Frontal cortex (tissue), 4 donors: ENCODE measurements at places on chromosomes 11 and 22.

DNA sequence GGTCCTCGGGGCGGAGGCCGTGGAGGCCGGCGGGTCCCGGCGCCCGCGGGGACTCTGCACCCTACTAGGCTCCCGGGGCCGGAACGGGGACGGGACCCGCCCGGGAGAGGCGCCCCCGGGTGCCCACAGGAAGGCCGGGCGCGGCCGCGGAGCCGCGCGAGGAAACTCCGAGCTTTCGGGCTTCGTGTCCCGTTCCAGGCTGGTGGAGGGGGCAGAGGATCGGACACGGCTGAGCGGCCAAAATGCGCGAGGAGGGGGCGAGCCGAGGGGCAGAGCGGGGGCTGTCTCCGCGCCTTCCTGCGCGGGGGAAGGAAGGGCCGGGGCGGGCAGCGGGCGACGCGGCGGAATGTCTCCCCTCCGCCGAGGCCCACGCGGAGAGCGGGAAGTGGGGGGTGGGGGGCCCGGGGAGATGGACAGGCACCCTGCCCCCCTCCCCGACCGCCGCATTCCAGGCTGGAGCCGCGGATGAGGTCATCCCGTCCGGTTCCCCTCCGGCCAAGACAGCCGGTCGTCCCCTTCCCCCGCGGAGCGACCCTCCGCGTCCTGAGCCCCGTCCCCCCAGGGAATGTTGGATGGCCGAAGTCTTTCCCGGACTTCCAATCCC is 430 bp downstream of the CDC42EP1 start:
- DNase-seq, result no peak

- no peak for DNase-seq
Measured at GRCh38 chr11:99565333-99565732, 544.6 kb downstream of the CNTN5 start.

- no peak for DNase-seq
Measured at GRCh38 chr11:2320568-2321310, 18.9 kb downstream of the TSPAN32 start.

GRCh38 chr11:77142091-77142975 is 14.3 kb downstream of the MYO7A start:
- DNase-seq, result no peak

DNA sequence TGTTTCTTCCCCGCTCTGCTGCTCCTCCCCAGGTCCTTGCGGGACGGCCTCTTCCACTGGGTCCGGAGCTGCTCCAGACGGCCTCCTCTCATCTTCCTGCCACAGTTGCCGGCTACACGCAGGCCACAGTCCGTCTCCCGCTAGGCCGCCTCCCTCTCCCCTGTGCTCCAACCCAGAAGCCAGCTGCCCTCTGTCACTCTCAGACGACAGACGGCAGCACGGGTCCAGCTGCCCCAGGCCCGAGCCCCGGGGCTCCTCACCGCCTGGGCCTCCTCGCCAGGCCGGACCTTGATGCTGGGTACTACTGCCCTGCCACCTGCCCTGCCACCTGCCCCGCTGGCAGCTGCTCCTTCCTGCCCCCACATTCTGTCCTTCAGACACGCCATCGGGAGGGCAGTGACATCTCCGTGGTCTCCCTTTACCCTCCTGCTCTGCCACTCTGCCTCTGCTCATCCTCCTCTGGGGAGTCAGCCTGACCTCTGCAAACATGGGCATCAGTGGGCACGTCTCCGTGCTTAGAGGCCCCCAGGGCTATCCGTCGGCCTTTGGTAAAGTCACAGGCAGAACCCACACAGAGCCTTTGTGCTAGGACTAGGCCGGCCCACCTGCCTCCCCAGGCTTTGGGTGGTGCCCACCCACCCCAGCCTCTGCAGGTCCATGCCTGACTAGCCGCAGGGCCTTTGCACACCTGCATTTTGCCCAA is 43.1 kb upstream of the TH start:
- no peak for DNase-seq

- no peak for DNase-seq
Measured at GRCh38 chr11:73194593-73194992, 23.5 kb upstream of the P2RY2 start.

- DNase-seq, result no peak
Measured at GRCh38 chr11:77449060-77449521, 24.8 kb downstream of the PAK1 start.

DNA sequence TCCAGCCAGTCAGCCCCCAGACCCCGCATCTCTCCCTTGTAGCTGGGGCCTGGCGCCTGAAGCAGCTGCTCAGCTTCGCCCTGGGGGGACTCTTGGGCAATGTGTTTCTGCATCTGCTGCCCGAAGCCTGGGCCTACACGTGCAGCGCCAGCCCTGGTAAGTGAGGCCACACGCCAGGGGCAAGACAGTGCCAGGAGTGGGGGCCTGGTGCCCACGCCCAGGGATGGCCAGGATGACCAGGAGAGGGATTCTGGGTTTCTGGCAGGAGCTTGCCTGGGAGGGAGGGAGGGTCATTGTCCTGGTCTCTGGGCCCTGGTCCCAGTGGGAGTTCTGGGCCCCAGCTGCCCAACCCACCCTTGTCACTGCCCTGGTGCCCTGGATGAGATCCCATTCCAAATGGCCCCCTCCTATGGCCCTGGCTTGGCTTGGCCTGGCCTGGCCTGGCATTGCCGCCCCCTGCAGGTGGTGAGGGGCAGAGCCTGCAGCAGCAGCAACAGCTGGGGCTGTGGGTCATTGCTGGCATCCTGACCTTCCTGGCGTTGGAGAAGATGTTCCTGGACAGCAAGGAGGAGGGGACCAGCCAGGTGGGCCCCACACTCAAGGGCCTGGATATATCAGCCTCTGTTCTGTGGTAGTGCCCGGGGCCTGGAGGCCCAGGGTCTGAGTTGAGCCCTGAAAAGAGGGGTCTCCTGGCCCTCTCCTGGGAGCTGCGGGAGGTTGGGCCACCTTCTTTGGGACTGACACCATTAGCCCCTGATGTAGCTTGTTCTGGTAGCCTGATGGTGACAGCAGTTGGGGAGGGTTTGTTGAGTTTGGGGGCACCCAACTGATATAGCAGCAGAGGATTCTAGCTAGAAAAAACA is 3.7 kb downstream of the SLC39A13 start:
- DNase-seq, result no peak

GRCh38 chr11:68338051-68338780 is 25.8 kb downstream of the LRP5 start:
- no peak for DNase-seq

GRCh38 chr11:57269571-57270021 is 32.5 kb upstream of the APLNR start:
- DNase-seq, result no peak

- no peak for DNase-seq
Measured at GRCh38 chr11:115710426-115710825, 206.2 kb upstream of the CADM1 start.

DNA sequence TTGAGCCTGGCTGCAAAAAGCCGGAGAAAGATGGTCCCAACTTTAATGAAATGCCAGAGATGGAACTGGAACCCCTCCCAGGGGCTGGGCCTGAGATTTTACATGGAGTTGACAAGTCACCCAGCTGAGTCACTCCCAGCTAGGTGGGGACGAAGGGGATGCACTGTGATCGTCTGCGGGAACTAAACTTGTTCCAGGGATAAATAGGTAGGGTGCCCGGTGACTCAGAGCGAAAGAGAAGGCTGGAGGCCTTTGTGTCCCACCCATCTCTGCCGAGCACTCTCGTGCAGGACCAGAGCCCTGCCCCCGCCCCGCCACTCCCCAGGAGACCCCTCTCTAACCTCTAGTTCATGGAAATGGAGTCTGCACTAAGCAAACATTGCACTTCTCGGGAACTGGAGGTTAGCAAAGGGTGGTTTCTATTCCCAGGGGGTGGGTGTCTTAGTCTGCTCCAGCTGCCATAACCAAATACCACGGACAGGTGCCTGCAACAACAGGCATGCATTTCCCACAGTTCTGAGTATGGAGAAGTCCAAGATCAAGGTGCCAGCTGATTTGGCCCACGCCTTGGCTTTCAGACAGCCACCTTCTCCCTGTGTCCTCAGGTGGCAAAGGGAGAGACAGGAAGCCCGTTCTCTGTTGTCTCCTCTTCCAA is 60.7 kb upstream of the FADD start:
- DNase-seq, result no peak

DNA sequence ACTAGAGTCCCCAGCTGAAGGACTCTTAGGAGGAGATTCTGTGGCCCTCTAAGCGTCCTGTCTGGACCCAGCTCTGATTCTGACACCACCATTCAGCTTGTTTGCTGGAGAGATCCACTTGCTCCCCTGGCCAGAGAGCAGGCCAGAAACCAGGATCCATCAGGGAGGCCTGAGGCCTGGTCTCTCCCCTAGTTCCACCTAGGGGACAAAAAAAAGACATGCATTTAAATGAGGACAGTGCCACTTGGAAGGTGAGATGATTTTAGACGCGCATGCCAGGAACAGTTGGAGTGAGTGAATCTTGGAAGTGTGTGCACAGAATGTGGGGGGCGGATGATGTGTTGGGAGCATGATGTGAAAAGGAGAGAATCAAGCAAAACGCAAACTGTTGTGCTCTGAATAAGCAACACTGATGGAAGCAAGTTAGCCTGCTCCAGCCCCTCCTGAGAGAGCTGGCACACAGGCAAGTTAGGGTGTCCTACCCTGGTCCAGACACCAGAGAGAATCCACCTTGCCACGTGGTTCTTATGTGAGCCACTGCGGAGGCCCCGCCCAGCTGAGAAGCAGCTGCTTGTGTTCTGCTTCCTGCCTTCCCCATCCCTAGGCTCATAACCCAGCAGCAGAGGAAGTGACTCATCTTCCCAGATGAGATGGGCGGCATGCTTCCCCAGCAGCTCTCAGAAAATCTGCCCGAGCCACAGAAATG is 8.0 kb upstream of the SLCO2B1 start:
- peak; percentile 20 for DNase-seq

GRCh38 chr11:25924586-25924985 is 407.3 kb upstream of the ANO3 start:
- DNase-seq, result no peak

GRCh38 chr11:31872076-31872443 is 60.9 kb upstream of the PAX6 start:
- no peak for DNase-seq

- DNase-seq, result no peak
Measured at GRCh38 chr22:25666308-25666707, 75.7 kb upstream of the MYO18B start.

DNA sequence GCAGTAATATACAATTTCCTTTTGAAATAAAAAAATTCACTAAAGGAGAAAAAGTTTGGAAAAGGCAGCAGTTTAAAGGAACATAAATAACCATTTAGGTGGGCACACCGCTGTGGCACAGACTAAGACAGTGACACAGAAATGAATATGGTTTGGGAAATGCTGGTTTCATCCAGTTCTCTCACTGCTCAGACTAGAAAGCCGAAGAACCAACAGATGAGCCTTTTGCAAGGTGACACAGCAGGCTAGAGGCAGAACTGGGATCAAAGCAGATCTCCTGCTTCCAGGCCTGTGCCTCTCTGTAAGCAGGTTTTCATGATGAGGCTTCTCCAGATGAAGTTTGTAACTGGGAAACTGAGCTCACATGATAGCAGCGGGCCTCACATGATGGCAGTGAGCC is 380.0 kb upstream of the NARS2 start:
- no peak for DNase-seq

- no peak for DNase-seq
Measured at GRCh38 chr11:98568013-98568412, 452.7 kb upstream of the CNTN5 start.

GRCh38 chr11:13972944-13973343 is 10.4 kb downstream of the SPON1 start:
- DNase-seq, result no peak

GRCh38 chr11:111426617-111427016 is 47.5 kb upstream of the POU2AF1 start:
- no peak for DNase-seq

GRCh38 chr11:1252371-1253102 is 29.7 kb downstream of the MUC5B start:
- no peak for DNase-seq
